ENCODE measurements at places on chromosomes 12 and 14.

DNA sequence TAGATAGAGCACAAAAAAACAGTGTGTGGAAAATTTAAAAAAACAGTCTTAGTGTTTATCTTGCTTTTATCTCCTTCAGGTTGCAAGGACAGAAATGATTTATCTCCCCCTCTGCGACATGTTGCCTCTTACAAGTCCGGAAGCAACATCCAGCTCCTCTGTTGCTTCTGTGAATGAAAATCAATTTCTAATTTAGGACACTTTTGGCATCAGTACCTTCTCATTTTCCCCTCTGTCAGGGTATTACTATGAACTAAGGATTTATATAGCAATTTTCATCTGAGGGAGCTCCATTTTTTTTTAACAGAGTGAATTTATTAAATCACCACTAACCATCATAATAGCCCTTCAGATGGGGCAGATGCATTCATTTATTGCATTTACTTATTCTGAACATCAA, 116.6 kb upstream of the PLXNC1 start:
- DNase-seq = no peak

GRCh38 chr12:25269701-25270100, 19.0 kb upstream of the KRAS start:
- no peak for DNase-seq

DNA sequence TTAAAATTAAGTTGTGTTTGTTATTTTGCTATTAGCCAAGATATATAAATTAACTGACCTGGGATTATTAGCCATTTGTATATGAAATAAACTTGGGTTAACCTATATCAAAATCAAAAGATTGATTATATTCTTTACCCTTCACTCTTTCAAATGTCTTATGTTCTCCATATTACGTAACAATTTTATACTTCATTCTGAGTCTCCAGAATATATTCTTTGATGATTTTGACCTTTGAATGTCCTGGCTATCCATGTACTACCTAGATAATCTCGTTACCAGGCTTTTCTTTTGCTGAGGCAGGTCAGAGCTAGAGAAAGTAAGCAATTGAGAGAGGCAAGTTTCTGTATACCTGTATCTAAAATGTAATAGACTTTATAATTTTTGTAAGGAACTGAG, 3.6 kb downstream of the PPM1A start:
- DNase-seq = no peak

DNA sequence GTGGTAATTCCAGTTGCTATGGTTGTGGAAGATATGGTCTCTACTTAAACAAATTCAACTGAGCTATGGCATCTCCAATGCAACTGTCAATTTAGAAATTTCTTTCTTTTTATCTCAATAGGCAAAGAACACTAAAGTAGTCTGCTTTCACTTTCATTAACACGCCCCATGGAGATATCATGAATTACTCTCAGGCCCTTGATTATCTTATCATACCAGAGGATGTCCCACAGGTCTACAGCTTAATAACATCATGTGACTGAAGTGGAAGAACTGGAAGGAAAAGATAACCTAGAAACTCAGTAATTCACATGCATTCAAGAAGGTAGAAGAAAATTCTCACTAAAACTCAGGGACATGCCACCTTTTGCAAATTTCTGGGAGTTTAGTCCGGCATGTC, 114.3 kb downstream of the FLRT2 start:
- no peak for DNase-seq

DNA sequence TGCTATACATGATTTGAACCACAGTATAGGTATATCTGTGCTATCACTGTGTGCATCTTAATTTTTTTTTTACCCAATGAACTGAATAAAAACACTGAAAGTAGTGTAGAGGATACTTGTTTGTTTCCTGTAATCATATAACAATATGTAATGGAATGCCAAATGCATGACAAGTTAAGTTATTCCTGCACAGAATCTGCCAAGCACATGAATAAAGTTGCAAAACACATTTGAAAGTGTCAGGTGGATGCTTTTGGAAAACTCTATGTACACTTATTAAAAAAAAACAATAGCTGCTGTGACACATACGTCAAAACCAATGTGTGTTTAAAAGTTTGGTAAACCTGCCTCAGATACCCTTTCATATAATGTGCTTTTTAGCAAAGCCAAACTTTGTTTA, 1638.1 kb upstream of the SEL1L start:
- DNase-seq = no peak

DNA sequence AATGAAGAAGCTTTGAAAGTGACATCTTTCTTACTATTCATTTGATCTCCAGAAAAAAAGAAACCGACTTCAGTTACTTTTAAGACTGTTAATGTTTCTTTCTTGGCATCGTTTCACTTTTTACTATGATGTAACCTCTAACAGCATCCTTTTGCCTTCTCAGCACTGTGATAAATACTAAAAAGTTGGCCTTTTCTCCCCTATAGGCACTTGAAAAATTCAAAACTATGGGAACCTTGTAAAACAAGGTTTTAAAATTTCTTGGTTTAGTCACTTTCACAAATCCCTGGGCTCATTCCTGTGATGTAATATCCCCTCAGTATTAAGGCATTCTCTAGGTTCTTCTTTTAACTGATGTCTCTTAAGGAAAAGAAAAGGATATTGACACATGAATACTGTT, 281.8 kb downstream of the EGLN3 start:
- DNase-seq = no peak

DNA sequence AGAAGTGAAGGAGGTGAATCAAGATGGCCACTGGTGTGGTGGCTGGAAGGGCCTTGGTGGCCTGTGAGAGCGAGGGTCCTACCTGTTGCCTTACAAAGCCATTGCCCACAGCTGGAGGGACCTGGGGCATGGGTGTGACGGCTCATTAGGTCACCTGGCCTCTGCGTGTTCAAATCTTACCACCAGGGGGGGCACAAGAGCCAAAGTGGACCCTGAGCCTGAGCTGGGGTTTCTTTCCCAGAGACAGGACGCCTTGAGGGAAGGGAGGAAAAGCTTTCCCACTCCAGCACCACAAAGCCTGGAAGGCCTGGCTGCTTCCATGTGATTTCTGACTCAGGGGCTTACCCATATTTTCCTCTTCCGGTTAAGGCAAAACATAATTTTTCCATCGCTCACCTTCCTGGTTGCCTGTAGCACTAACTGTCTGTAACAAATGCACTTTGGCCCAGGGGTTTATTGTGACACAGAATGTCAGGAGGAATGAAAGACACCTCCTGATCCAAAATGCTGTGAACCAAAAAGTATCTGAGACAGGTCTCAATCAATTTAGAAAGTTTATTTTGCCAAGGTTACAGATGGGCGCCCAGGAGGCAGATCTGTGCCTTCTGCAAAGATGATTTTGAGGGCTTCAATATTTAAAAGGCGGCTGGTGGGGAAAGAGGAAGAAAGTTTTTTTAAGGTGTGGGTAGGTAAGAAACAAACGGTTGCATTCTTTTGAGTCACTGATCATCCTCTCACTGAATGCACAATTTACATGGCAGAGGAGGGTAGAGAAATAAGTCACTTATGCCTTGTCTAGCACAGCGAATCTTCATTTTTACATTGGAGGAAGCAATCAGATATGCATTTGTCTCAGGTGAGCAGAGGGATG, 4.3 kb upstream of the CD9 start:
- DNase-seq = peak; percentile 54

DNA sequence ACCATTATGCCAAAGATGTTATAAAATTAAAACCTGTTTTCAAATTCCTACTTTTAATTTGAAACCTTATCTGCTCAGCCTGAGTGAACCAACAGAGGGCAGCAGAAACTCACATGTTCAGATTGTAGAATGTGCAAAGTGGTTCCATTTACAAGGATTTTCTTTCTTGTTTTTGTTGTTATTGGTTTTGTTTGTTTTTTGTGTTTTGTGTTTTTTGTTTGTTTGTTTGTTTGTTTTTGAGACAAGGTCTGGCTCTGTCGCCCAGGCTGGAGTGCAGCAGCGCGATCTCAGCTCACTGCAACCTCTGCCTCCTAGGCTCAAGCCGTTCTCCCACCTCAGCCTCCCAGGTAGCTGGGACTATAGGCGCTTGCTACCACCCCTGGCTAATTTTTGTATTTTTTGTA, 22.8 kb upstream of the GARIN2 start:
- no peak for DNase-seq

DNA sequence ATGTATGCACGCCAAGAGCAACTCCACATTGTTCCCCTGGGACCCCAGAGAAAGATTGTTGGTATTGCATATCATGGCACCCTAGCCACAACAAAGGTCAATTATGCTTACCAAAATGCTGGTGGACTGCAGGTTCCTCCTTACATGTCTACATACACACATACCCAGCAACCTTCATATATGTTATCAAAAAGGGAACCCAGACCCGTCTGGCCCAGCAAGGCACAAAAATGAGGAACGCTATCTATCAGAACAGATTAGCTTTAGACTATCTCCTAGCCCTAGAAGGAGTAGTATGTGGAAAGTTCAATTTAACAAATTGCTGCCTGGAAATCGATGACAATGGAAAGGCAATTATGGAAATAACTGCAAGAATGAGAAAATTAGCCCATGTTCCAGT, 61.5 kb downstream of the DHRS2 start:
- DNase-seq = no peak
